ENCODE measurements at places on chromosomes 2 and 18.
A peak's percentile ranks its signal among the peaks of the same experiment; 100 is the strongest.

DNA sequence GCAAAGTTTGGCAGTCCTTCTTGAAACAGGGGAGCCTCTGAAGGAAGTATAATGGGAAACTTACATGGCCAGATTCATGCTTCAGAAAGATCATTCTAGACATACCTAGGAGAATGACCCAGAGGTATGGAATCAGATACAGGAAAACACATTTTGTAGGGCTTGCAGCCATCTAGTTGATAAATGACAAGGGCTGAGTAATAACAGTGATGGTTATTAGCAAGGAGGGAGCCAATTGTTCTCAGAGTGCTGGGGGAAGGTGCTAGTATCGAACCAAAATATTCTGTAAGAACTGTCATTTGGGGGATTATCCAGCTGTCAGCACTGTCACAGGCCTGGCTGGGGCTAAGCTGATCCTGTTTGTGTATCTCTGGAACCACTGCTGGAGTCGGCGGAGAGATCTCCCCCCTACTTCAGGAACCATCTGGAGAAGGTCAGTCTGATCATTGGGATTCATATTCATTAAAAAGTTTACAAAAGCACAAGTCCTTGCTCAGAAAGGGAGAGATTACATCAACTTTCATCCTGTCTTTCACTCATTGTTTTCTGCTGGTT is 113.8 kb upstream of the THSD7B start:
- DNase-seq, result no peak

GRCh38 chr2:206531996-206532543 is 88.7 kb downstream of the ADAM23 start:
- no peak for DNase-seq

- DNase-seq, result no peak
Observed at GRCh38 chr2:230796280-230796862, 68.4 kb upstream of the ITM2C start.

DNA sequence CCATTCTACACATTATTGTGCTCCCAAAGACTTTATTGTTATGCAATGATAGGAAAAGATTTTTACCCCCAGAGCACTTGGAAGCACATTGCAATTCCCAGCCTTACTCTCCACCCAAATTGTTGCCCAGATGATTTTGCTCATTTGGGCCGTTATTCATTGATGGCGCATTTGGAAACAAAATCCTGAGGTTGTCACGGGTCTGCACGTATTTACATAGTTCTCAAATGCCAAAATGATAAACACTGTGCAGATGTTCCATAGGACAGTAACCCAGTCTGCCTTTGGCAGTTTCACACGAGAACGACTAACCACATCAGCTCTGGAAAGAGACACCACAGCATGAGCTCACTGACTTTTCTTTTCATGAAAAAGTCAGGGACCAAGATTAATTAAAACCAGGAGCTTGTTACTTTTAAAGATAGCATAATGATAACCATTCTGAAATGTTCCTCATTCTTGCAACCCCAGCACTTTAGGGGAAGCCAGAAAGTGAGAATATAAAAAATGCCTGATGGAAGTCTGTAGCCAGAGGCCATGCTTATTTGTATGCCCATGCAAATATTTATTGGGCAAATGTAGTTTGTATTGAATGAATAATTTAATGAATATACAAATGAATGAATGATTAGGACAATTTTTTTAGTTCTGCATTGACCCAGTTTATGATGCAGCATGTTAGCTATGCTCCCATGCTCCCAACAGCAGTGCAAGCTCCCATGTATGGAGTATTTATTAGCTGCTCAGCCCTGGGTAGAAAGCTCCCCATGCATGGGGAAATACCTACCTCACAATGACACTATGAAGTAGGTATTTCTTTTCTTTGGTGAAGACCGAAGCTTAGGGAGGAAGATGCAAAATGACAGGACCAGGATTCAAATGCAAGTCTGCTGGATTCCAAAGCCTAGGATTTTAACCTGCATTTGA is 84.6 kb downstream of the MAIP1 start:
- peak; percentile 12 for DNase-seq

DNA sequence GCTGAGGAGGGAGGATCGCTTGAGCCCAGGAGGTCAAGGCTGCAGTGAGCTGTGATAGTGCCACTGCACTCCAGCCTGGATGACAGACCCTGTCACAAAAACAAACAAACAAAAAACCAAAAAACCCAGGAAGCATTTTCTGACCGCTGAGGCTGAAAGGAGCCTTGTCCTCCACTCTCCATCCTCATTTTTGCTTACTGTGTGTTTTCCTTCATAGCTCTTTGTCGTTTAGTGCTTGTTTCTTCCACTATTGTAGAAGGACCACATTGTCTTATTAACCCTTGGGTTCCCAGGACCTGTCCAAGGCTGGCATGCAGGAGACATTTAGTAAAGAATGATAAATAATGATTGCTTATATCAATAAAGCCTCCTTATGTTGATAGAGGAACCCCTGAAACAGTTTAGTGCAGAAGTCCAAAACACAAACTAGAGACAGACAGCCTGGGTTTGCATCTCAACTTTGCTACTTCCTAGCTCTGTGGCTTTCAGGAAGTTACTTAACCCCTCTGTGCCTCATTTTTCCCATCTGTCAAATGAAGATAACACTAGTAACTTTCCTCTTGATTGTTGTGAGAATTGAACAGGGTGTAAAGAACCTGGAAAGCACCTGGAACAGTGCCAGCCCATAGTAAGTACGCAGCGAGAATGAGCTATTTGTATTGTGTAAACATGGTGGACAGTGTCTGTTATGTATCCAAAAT is 126.0 kb downstream of the LPIN1 start:
- no peak for DNase-seq

DNA sequence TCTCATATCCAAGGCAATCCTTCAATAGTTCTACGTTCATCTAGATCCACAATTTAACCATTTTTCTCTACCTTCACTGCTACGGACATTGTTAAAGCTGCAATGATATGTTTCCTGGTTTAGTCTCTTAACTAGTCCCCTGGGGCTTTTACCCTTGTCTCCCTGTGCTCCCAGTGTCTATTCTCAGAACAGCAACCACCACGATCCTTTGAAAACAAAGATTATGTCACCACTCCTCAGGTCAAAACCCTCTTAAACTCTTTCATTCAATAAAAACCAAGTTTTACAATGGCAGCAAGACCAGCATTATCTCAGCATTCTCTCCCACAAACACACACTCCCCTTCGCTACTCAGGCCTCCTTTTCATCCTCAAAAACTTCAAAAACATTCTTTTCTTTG is 298.2 kb upstream of the CHST9 start:
- DNase-seq, result no peak

- DNase-seq, result no peak
Observed at GRCh38 chr2:25570161-25570845, 103.1 kb downstream of the DTNB start.
